ENCODE measurements at places on chromosomes 5 and 9. TPM values are rescaled to one million over a fixed set of nuclear protein-coding genes. Genes with fewer than 3 reads are reported as not detected.

DNA sequence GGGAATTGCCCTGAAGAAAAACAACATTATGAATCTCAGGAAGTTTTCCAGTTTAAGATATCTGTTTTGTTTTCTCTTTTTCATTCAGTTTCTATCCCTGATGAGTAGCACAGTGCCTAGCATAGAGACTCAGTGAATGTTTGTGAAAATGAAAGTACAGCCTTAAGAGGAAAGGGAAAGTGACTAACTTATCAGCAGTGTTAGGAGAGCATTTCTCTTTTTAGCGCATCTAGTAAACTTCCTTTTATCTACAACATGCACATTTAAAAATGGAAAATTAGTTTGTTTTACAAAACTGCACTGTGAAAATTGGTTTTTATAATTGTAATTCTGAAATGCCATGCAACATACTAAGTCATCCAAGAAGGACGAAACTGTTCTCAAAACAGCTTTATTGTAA, 110.8 kb downstream of the SMARCA2 start:
- peaks cover 29% of the 10 kb centered on the region for H3K4me1 ChIP-seq
- DNase-seq: no peak
- H3K27me3 ChIP-seq: no peaks in the 10 kb centered on the region
- H3K36me3 ChIP-seq: peaks cover 20% of the 10 kb centered on the region
- H3K4me3 ChIP-seq: peak overlapping the region; percentile 23

- peaks cover 39% of the 10 kb centered on the region for H3K4me1 ChIP-seq
- no peak overlapping the region for H3K27ac ChIP-seq
- H3K4me3 ChIP-seq: no peak overlapping the region
- no peak for DNase-seq
- H3K27me3 ChIP-seq: no peaks in the 10 kb centered on the region
- no peaks in the 10 kb centered on the region for H3K36me3 ChIP-seq
These were observed 50.4 kb downstream of the CYSTM1 start for GRCh38 chr5:140225396-140225795.

GRCh38 chr9:27422279-27422834, 101.7 kb upstream of the IFNK start:
- no peaks in the 10 kb centered on the region for H3K27me3 ChIP-seq
- no peak overlapping the region for H3K4me3 ChIP-seq
- H3K27ac ChIP-seq: no peak overlapping the region
- no peaks in the 10 kb centered on the region for H3K36me3 ChIP-seq

DNA sequence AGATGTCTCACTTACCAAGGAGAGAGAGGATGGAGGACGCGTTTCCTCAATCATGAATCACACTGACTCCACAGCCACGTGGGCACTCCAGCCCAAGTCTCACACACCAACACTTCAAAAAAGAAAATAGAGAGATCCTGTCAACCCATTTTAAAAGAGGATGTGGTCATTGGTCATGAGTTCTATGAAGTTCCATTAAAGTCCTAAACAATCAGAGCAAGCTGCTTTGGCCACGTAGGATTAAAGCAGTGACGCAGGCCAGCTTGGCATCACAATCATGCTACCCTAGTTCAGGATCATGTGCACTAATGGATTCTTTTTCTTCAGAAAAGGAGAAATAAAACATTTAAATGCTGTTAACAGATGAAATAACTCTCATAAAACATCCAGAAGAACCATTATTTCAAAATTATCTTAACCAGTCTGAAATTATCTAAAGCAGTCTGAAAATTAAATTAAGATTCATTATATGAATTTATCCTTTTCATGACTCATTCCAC, 108.1 kb downstream of the SEMA5A start:
- no peak overlapping the region for H3K27ac ChIP-seq
- H3K4me1 ChIP-seq: no peaks in the 10 kb centered on the region
- H3K4me3 ChIP-seq: no peak overlapping the region
- DNase-seq: no peak
- H3K27me3 ChIP-seq: no peaks in the 10 kb centered on the region

- DNase-seq: no peak
- H3K4me1 ChIP-seq: no peaks in the 10 kb centered on the region
- H3K27me3 ChIP-seq: no peaks in the 10 kb centered on the region
- H3K36me3 ChIP-seq: no peaks in the 10 kb centered on the region
- H3K27ac ChIP-seq: no peak overlapping the region
These were observed 124.3 kb upstream of the ICE1 start for GRCh38 chr5:5298068-5298633.

- no peak overlapping the region for H3K27ac ChIP-seq
- no peaks in the 10 kb centered on the region for H3K36me3 ChIP-seq
These were observed 440.3 kb downstream of the PLK2 start for GRCh38 chr5:58019614-58020013.

DNA sequence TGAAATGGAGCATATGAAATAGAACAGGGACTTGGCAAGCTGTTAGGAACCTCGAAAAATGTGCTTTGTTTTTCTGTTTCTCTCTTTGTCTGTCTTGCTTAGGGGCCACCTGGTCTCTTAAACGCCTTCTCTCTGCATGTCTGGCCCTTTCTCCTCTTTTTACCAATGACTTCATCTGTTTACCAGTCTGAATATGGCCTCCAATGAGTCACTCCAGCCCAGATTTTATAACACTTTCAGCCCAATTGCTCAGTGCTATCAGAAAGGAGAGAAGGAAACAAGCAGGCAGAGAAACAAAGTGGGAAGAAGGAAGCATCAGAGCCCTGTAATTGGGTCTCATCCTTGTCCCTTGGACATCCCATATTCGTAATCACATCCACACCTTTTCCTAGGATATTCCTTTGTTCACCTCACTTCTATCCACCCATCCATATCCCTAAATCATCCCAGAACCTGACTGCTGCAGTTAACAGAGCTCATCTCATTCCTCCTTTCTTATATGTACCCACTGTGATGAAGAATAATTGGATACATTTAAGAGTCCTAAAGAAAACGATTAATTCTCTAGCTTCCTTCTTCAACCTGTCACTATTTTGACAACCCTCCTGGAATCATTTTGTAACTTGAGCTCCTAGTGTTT, 151.8 kb upstream of the GPR151 start:
- no peaks in the 10 kb centered on the region for H3K36me3 ChIP-seq
- no peak overlapping the region for H3K27ac ChIP-seq
- DNase-seq: no peak
- H3K4me3 ChIP-seq: no peak overlapping the region
- H3K4me1 ChIP-seq: no peaks in the 10 kb centered on the region

DNA sequence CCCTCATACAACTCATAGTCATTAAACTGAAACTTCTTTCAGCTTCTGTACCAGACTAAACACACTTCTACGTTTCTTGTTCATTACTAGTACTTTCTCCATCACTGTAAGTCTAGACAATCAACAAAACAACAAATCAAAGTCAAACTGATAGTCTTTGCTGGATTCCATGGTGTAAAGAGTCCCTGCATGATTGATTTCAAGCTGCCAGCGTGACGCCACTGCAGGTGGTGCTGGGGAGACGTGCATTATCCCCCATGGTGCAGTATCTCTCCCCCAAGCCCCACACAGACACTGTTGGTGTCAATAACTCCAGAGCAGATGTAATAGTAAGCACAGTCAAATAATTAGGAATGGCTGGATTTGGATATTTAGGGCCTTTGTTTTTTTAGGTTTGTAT, 10.7 kb upstream of the SLC2A8 start:
- no peak overlapping the region for H3K4me3 ChIP-seq
- no peaks in the 10 kb centered on the region for H3K36me3 ChIP-seq
- no peaks in the 10 kb centered on the region for H3K27me3 ChIP-seq
- no peak overlapping the region for H3K27ac ChIP-seq

- no peak overlapping the region for H3K4me3 ChIP-seq
- DNase-seq: no peak
- H3K4me1 ChIP-seq: no peaks in the 10 kb centered on the region
- H3K36me3 ChIP-seq: no peaks in the 10 kb centered on the region
These were observed 27.6 kb downstream of the ADAMTS2 start for GRCh38 chr5:179317411-179318220.

DNA sequence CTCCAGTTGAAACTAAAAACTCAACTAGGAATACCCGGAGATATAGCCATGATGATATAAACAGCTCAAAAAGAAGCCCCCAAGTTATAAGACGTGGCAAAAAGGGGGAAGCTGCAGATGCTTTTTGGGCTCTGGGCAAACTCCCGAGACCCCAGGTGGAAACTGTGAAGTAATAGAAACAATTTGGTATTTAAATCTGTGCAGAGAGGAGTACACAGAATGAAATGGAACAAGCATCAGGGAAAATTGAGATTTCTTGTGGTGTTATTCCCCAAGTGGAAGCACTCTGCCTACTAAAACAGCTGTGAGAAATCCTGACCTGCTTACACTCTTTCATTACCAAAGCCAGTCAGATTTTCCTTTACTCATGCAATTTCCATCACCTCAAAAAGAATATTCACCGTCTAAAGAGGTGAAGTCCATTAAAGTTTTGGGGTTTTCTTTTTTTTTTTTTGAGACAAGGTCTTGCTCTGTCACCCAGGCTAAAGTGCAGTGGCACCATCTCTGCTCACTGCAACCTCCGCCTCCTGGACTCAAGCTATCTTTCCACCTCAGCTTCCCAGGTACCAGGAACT, 23.5 kb downstream of the SAXO1 start:
- H3K36me3 ChIP-seq: no peaks in the 10 kb centered on the region
- H3K27me3 ChIP-seq: no peaks in the 10 kb centered on the region
- H3K4me1 ChIP-seq: no peaks in the 10 kb centered on the region
- no peak overlapping the region for H3K27ac ChIP-seq
- H3K4me3 ChIP-seq: no peak overlapping the region

- no peak for DNase-seq
- no peak overlapping the region for H3K27ac ChIP-seq
- no peaks in the 10 kb centered on the region for H3K4me1 ChIP-seq
- H3K4me3 ChIP-seq: no peak overlapping the region
- H3K27me3 ChIP-seq: no peaks in the 10 kb centered on the region
These were observed 134.5 kb downstream of the MTX3 start for GRCh38 chr5:79856456-79857055.

- H3K4me1 ChIP-seq: peaks cover 25% of the 10 kb centered on the region
- no peak overlapping the region for H3K4me3 ChIP-seq
These were observed 70.7 kb downstream of the DAPK1 start for GRCh38 chr9:87568401-87568800.

DNA sequence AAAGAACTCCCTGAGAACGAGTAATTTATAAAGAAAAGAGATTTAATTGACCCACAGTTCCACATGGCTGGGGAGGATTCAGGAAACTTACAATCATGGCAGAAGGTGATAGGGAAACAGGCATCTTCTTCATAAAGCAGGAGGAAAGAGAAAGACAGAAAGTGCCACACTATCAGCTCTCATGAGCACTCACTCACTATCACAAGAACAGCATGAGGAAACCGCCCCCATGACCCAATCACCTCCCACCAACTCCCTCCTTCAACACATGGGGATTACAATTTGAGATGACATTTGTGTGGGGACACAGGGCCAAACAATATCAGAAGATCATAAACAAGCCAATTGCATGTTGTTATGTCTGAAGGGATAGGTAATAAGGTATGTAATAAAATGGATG, 935.9 kb upstream of the COX7C start:
- no peaks in the 10 kb centered on the region for H3K27me3 ChIP-seq
- no peak for DNase-seq
- no peak overlapping the region for H3K27ac ChIP-seq
- H3K4me3 ChIP-seq: no peak overlapping the region

GRCh38 chr9:113349066-113349444, 286 bp upstream of the BSPRY start:
- H3K36me3 ChIP-seq: no peaks in the 10 kb centered on the region
- DNase-seq: no peak

DNA sequence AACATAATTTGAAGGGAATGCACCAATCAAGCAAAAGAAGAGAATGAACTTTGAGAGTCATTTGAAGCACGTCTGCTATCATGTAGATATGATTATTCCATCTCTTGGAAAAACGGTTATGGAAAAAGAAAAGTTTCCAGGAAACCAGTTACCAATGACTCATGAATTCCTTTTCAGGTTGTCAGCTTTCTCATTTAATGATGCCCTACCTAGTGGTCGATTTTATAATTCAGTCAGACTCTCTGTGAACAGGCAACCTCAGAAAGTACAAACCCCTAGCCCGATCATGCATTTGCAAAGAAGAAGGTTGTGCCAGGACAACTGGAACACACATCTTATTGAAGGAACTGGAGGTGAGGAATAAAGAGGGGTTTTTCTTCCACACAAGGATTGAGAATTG, 355.1 kb upstream of the GRIA1 start:
- H3K4me3 ChIP-seq: no peak overlapping the region
- no peaks in the 10 kb centered on the region for H3K27me3 ChIP-seq
- DNase-seq: no peak
- H3K36me3 ChIP-seq: no peaks in the 10 kb centered on the region
- H3K27ac ChIP-seq: no peak overlapping the region

DNA sequence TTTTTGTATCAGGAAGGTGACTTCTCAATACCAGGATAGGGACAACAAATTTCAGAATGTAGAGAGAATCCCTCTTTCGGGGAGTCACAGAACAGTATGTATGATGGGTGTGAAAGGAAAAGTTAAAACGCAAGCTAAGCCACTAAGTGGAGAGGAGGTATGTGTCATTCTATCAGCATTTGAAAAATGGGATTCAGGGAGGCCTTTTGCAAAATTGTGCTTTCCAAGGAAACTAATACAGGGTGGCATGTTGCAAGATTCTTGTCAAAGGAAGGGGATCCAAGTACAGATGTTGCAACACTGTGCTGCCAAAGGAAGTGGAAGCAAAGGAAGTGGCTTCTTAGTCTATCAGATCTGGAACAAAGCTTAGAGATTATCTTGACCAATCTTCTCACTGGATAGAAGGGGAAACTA, 12.6 kb upstream of the TNIP1 start:
- no peak overlapping the region for H3K4me3 ChIP-seq
- peak overlapping the region; percentile 84 for H3K27ac ChIP-seq
- H3K36me3 ChIP-seq: no peaks in the 10 kb centered on the region
- DNase-seq: peak; percentile 79
- no peaks in the 10 kb centered on the region for H3K27me3 ChIP-seq

GRCh38 chr5:105970919-105971318, 1699.8 kb downstream of the EFNA5 start:
- no peaks in the 10 kb centered on the region for H3K4me1 ChIP-seq
- no peak for DNase-seq
- no peaks in the 10 kb centered on the region for H3K36me3 ChIP-seq
- no peaks in the 10 kb centered on the region for H3K27me3 ChIP-seq
- H3K4me3 ChIP-seq: no peak overlapping the region

The SLC36A3 gene
- not detected for total RNA-seq

The LECT2 gene
- not detected for total RNA-seq

The CSF2 gene
- 4.4 TPM for total RNA-seq

The RORB gene
- 1.0 TPM for total RNA-seq

The TCF7 gene
- 6.9 TPM for total RNA-seq

The SLIT3 gene
- total RNA-seq: 45.5 TPM
